ENCODE measurements at places on chromosomes 13 and 19. TPM values are rescaled to one million over a fixed set of nuclear protein-coding genes. Genes with fewer than 3 reads are reported as not detected.

METTL21C gene
- not detected for total RNA-seq

F7 gene
- 2.9 TPM for total RNA-seq

UBAC2 gene
- 67.8 TPM for total RNA-seq

SF3A2 gene
- 79.4 TPM for total RNA-seq

ADM5 gene
- 9.1 TPM for total RNA-seq

- no peak overlapping the region for H3K4me3 ChIP-seq
- no peaks in the 10 kb centered on the region for H3K36me3 ChIP-seq
- H3K27ac ChIP-seq = no peak overlapping the region
- no peaks in the 10 kb centered on the region for H3K27me3 ChIP-seq
- no peaks in the 10 kb centered on the region for H3K4me1 ChIP-seq
- DNase-seq = no peak
Measured at GRCh38 chr19:6694147-6694815, 24.3 kb upstream of the TNFSF14 start.

DNA sequence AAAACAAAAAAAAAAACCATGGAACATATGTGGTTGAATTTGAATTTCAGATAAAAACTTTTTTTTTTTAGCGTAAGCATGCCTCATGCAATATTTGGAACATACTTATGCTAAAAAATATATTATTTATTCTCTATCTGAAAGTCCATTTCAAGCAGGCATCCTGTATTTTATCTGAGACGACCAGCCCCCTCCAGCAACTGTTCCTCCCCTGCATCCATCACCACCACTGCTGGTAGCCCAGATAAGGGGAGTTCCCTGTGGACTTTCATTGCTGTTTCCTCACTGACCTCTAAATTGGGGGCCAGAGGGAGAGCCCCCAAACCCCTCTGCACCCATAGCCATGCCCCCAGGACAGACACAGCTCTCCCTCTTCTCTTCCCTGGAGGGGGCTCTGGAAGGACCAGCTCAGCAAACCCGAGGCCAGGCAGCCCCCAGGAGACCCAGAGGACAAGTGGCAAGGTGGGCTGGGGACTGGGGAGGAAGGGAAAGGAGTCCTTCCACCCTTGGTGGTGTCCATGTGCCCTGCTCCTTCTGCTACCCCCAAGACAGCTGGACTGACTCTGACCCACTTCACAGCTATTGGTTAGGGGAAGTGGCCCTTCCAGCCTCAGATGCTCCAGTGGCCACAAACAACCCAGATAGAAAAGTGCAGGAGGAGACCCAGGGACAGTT lies 6.6 kb upstream of the SIGLEC12 start:
- no peaks in the 10 kb centered on the region for H3K4me1 ChIP-seq
- H3K4me3 ChIP-seq = no peak overlapping the region
- DNase-seq = no peak
- H3K36me3 ChIP-seq = no peaks in the 10 kb centered on the region

DNA sequence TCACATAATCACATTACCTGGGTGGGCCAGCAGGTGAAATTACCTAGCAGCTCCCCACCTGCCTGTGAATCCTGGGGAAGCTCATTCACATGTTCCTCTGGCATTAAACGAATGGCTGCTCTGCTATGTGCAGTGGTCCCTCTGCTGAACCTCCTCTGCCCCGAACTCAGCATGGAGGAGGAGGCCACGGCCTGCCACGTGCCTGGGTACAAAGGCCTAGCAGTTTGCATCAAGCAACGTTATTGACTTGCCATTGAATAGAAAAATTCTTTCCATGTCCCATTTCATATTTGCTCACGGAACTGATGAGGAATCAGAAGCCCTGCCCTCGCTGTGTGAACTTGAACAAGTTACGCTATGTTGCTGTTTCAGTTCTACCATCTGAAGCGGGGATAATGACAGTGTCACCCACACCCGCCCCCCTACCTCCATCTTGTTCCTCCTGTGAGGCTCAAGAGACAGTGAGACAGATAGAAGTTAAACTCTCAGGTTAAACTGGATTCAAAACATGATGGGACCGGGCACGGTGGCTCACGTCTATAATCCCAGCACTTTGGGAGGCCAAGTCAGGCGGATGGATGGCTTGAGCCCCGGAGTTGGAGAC lies 25.3 kb downstream of the SLC7A1 start:
- no peaks in the 10 kb centered on the region for H3K36me3 ChIP-seq
- no peaks in the 10 kb centered on the region for H3K27me3 ChIP-seq
- no peak overlapping the region for H3K27ac ChIP-seq
- H3K4me3 ChIP-seq = no peak overlapping the region
- DNase-seq = no peak

DNA sequence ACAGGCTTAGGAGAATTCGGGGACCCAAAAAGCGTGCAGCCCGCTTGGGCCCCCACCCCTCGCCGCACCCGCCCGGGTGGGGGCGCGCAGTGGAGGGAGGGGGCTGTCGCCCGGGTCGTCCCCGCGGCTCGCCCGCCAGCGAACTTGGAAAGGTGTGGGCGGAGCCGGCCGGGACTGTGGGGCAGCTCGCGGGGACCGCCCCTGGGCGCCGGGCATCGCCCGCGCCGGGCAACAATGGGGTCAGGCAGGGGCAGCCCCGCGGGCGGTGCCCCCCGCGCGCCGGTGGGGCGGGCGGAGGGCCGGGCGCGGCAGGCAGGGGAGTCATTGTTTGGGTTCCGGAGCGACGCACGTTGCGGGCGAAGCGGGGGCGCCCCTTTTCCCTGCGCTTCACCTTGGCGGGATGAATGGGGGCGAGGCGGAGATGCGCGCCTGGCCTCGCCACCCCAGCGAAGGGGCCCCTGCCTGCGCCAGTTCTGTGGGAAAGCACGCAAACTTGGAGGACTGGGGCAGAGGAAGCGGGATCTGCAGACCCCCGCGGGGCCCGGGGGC lies 647 bp upstream of the KLF12 start:
- no peaks in the 10 kb centered on the region for H3K4me1 ChIP-seq
- H3K4me3 ChIP-seq = peak overlapping the region; percentile 71
- DNase-seq = peak; percentile 66
- H3K36me3 ChIP-seq = no peaks in the 10 kb centered on the region
- H3K27ac ChIP-seq = peak overlapping the region; percentile 90
- no peaks in the 10 kb centered on the region for H3K27me3 ChIP-seq

DNA sequence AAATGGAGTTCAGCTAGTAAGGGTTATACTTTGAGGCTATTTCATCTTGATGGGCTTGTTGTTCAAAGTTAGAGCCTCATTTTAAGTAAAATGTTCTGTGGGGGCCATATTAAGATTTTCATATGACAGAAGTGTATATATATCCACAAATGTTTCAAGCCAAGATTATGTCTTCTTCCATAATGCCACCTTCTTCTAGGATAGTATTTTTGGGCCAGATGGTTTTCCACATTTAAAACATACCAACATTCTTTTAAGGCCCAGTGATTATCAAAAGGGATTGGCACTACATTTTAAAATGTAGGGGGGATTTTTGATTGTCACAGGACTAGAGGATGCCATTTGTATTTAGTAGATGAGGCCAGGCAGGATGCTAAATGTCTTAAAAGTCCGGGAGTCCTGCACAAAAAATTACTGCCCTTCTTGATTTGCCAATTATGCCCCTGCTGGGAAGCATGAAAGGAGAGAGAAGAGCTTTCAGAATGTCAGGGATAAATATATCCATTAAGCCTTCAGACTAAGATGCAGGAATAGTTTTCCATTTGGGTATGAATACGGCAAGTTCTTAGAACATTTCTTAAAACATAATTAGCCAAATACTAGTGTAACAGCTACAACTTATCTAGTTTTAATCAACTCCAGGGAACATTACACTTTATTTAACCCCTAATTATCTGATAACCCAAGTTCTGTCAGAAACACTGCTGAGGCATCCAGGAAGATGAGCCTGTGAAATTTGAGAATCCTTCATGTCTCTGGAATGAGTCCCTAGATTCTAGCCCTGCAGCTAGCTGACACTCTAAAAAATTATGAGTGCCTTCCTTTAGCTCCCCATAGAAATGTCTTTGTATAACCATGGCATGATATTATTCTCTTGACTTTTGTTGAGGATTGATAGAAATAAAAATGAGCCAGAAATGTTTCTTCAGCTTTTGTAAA lies 34.0 kb downstream of the ITM2B start:
- no peak for DNase-seq
- peaks cover 6% of the 10 kb centered on the region for H3K4me1 ChIP-seq
- H3K36me3 ChIP-seq = no peaks in the 10 kb centered on the region
- no peaks in the 10 kb centered on the region for H3K27me3 ChIP-seq

GRCh38 chr13:84118839-84119409 lies 236.7 kb upstream of the SLITRK1 start:
- no peak overlapping the region for H3K27ac ChIP-seq
- H3K4me3 ChIP-seq = no peak overlapping the region
- H3K36me3 ChIP-seq = no peaks in the 10 kb centered on the region
- no peaks in the 10 kb centered on the region for H3K27me3 ChIP-seq
- no peak for DNase-seq
- H3K4me1 ChIP-seq = no peaks in the 10 kb centered on the region

DNA sequence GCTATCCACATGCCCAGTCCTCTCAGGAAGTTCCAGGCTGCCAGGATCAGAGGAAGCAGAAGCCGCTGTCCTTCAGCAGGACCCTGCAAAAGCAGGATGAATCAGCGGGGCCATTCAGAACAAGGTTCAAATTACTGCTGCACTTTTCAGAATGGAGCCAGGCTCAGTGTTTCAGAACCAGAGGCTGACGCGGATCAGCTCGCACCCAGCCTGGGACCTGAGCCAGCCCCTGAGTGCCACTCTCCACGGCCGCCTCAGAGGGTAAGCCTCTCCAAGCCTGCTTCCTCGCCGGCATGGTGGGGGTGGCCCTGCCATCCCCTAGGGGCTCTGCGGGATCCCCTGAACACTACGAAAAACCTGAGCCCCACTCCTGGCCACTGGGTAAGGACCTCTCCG lies 24.7 kb downstream of the RASA3 start:
- H3K4me3 ChIP-seq = no peak overlapping the region
- DNase-seq = no peak
- peak overlapping the region; percentile 84 for H3K27ac ChIP-seq
- no peaks in the 10 kb centered on the region for H3K36me3 ChIP-seq

DNA sequence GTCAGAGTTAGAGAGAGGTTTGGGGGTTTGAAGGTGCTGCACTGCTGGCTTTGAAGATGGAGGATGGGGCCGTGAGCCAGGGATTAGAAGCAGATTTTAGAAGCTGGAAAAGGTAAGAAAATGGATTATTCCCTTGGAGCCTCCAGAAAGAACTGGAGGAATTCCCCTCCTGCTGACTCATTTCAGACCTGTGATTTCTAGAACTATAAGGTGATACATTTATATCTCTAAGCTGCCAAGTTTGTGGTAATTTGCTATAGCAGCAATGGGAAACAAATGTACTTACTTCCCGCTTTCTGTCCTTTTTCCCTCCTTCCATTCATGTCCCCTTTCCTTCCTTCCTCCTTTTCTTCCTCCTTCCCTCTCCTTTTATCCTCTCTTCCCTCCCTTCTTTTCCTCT lies 78.5 kb upstream of the PCDH8 start:
- no peak overlapping the region for H3K27ac ChIP-seq
- H3K36me3 ChIP-seq = no peaks in the 10 kb centered on the region
- no peak for DNase-seq
- H3K4me1 ChIP-seq = no peaks in the 10 kb centered on the region

DNA sequence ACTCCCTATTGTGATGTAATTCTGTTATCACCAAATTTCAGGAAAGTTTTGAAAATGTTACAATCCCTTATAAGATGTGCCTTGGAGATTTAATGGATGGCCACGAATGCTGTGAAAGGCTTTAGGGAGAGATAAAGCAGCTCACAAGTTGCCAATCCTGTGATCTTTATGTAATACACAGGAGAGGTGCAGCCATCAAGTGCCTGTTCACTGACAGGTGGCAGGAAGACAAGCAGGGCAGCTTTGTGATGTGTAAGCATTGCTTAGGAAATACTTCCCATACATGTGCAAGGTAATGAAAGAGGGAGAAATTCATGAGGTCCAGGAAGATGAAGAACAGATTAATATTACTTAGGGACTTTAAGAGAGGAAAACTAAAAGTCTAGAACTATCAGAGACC lies 628.8 kb downstream of the SLITRK6 start:
- H3K27ac ChIP-seq = no peak overlapping the region
- no peak for DNase-seq
- no peak overlapping the region for H3K4me3 ChIP-seq
- H3K27me3 ChIP-seq = no peaks in the 10 kb centered on the region
- H3K4me1 ChIP-seq = no peaks in the 10 kb centered on the region
- no peaks in the 10 kb centered on the region for H3K36me3 ChIP-seq

DNA sequence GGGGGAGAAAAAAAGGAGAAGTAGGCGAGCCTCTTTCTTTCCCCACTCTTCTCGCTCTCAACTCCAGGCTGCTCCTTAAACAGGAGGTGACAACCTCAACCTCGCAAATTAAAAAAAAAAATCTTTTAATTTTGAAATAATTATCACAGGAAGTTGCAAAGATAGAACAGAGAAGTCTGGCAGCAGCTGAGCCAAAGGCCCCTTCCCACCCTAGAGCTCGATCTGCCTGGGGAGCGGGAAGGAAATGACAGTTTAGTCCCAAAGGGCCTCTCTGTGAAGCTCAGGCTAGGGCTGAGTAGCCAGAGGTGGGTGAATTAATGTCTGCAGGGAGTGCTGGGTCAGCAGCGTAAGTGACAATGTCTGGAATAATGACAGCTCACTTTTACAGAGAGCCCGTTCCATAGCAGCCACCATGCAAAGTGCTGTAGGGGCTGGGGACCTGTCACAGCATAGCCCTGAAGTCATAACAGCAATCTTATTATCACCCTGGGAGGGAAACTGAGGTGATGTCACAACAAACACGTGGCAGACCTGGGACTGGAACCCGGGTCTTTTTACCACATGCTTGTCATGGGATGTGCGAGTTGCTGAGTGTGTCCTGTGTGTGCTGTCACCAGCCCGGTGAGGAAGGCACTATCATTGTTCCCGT lies 8.8 kb upstream of the CD22 start:
- H3K27ac ChIP-seq = no peak overlapping the region
- no peak overlapping the region for H3K4me3 ChIP-seq
- no peaks in the 10 kb centered on the region for H3K27me3 ChIP-seq
- no peaks in the 10 kb centered on the region for H3K4me1 ChIP-seq
- no peaks in the 10 kb centered on the region for H3K36me3 ChIP-seq

- H3K4me3 ChIP-seq = no peak overlapping the region
- no peaks in the 10 kb centered on the region for H3K36me3 ChIP-seq
- no peak for DNase-seq
- H3K27ac ChIP-seq = no peak overlapping the region
Measured at GRCh38 chr13:39616087-39616694, 13.2 kb upstream of the LHFPL6 start.

Measured in Peyer's patch (tissue), 4 donors.